ENCODE measurements at places on chromosomes 2 and 18.

DNA sequence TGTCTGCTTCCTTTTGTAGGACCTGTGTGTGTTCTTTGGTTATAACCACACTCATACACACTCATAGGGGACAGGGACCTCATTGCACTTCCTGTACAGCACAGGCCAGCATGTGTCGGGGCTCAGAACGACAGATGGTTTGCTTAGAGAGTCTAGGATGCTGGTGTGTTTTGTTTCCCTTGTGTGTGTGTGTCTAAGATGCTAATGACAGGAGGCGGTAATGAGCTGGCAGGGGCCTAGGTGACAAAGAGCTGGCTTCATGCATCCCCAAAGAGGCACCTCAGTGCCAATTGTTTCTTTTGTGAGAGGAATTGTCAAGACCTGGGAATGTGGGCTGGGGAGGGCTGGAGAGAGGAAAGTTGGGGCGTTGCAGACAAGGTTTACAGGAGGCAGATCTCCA is 66.6 kb downstream of the CELF4 start:
- no peak for DNase-seq

DNA sequence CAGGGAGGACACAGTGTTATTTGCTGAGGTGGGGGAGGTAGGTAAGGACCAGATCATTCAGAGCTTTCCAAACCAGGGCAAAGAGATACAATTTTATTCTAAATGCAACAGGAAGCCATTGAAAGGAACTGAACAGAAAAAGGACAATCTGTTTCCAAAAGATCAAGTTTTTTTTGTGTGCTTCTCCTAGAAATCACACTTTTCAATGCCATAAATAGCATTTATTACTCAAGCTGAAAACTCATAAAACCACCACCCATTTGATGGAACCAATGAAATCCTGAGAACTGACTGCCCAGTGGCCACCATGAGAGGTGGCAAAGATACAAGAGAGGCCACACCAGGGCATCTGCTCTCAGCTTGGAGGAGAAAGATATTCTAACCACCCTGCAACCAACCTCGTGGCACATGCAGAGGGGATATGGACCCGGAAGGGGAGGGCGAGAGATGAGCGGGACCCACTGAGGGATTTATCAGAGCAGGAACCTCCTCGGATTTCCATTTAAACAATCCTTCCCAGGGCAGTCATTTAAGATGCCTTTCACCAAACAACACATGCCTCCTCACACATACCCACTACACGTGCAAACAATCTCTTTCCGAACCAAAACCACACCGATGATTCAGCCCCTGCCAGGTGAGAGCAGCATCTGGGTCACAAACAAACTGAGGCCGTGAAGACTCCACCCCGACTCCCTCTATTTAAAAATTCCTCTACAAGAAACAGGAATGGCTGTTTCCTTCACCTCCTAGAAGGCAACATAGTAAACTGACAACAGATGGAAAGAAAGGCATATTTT is 8.8 kb downstream of the CYB5A start:
- no peak for DNase-seq

DNA sequence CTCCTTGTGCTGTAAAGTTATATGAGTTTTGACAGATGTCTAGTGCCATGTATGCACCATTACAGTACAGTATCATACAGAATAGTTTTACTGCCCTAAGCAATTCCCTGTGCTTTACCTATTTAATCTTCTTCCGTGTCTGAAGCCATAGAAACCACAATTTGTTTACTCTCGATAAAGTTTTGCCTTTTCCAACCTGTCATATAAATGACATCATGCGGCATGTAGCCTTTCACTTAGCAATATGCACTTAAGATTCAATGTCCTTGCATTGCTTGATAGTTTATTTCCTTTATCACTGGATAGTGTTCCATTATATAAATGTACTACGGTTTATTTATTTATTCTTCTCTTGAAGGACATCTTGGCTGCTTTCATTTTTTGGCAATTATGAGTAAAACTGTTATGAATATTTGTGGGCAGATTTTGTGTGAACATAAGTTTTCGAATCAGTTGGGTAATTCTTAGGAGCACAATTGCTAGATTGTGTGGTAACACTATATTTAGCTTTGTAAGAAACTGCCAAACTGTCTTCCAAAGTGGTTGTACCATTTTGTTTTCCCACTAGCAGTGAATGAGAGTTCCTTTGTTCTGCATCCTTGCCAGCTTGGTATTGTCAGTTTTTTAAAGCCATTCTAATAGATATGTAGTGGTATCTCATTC is 136.8 kb upstream of the MAP3K20 start:
- DNase-seq: no peak

- DNase-seq: no peak
Observed at GRCh38 chr2:201191132-201191875, 8.4 kb downstream of the CASP10 start.

GRCh38 chr2:111100765-111101162 is 19.9 kb upstream of the BCL2L11 start:
- DNase-seq: no peak

- no peak for DNase-seq
Observed at GRCh38 chr18:15005313-15006130, 257.6 kb downstream of the ANKRD30B start.

- DNase-seq: no peak
Observed at GRCh38 chr18:75654386-75654785, 226.9 kb upstream of the SMIM21 start.

DNA sequence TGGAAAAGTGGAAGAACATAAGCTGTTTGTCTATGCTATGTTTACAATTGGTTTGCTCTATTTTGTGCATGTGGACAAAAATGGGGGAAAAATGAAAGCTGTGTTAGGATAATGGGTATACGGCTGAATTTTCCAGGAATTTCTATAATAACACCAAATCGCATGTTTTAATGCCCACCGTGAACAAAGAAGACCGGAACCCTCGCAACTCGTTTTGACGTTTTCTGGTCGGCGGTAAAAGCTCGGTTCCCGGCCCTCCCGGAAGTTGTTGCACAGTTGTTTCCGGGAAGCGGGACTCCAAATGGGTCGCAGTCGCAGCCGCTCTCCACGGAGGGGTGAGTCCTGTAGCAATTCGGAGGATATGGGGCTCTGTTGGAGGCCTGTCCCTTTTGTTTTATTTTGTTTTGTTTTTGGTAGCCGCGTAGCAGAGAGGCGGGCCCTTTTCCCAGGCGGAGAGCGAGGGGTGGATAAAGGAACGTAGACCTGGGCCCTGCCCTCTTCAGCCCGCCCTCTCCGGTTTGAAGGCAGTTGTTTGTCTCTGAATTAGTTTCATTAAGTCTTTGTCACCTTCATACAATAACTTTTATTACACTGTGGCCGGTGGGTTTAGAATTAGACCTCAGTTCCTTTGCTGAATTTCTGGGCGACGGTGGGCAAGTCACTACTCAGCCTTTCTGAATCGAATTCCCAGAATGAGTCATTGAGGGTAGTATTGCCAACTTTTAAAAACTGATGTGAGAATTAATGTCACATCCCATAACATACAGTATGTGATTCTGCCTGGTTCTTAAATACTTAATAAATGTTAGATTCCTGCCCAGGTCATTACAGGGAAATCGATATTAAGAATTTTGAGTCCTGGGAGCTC is at the start of gene SNRNP27:
Gene SNRNP27, plus strand, starts transcription at position 273 of the 868 bp plus-strand sequence. Its CDS starts 29 bp downstream, at position 302.
- peak; percentile 68 for DNase-seq

DNA sequence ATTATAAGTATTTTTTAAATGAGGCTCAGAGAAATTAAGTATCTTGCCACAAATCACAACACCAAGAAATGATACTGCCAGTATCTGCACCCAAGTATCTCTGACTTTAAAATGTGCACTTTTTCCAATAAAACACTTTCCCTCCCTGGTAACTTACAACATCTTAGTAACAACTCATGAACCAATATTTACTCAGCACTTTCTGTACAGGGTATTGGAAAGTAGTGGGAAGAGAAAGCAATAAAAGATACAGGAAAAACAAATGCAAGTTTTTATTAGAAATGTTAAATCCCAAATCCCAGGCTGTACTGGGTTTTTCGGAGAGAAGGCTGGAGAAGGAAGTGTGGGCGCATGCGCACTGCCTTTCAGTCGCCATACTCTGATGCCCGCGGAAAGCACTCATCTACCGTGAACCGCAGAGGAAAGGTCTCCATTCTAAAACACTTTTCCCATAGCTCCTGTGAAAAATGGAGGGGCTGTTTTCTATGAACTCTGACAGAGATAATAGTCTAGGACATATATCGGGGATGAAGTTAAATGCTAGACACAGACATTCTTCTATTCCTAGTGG is 52.1 kb downstream of the L3MBTL4 start:
- DNase-seq: no peak

- DNase-seq: peak; percentile 53
Observed at GRCh38 chr18:52339891-52340371, at the start of gene DCC. TSS of gene DCC (plus strand) at chr18:52340197. CDS start at chr18:52340788, 591 bp downstream.

DNA sequence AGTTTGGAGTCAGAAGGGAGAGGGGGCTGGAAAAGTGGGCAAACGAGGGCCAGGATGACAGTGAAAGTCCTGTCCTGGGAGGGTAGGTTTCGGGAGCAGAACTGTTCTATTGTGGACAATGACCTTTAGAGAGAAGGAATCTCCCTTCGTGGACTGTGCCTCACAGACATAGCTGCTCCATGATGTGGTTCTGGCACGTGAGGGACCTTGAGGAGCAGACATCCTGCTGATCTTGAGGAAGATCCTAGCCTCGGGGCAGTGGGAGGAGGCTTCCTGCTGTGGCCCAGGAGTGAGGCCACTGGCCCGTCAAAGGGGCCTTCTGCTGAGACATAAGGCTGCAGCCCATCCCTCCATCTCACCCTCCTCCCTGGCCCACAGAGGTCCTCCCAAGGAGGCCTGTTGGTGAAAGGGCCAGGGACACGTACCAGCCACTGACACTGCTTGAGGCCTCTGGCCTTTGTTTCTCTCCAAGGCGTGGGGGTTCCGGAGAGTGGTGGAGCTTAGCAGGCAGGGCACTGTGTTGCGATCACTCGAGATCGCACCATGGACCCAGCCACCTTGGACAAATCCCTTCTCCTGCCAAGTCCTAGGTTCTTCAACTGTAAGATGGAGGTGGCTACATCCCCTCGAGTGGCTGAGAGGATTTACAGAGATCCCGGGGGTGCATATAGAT is 167.2 kb downstream of the CELF4 start:
- DNase-seq: no peak

DNA sequence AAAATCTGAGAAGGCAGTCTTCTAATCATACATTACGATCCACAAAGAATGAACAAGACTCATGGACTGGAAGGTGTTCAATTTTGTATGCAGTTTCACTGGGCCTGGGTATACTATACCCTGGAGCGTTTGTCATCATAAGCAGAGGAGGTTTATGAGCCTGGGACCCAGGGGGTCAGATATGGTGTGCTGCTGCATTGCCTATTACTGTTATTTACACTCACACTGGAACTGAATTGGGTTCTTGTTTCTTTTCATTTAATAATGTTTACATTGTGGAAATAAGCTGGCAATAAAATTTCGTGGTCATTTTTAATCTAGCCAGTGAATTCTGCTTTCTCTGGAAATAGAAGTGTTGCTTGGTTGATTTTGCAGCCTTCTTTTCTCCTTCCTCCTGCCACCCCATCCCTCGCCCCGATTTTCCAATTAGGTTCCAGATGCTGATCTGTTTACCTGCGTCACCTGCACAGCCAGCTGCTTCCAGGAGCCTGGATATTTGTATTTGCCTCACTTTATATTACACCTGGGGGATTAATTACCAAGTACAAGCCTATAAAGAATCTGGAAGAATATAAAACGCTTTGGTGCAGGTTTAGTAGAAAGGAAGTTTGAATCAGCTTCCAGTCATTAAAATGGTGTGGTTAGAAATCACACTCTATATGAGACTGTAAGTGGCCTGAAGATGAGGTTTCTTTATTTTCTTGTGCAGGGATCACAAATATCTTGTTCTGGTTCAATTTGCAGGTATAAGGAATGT is 234.4 kb downstream of the SOCS6 start:
- DNase-seq: no peak

DNA sequence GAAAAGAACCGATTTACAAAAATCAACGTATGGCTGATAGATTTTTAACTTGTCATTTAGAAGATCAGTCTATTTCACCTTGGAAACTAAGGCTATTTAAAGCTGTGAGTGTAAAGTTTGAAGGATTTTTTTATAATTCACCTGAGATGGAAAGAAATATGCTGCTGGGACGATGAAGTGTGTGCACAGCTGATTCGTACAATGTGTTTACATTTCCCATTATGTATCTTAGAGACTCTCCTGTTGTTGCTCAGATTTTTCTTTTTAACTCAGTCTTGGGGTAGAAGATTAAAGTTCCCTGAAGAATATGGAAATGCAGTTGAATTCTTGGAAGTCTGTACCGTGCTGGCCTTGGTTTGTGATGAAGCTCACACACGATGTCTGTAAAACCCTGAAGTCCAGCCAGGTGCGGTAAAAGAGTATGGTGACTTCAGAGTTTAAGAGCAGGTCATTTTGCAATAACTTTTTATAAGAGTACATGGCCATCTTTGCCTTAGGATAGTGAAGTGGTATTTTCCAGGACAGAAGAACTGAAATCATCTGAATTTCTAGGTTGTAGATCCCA is 250.1 kb downstream of the PRKCE start:
- DNase-seq: no peak

- no peak for DNase-seq
Observed at GRCh38 chr2:111936881-111937280, 38.5 kb downstream of the MERTK start.

- peak; percentile 20 for DNase-seq
Observed at GRCh38 chr2:18117592-18117991, 239.1 kb downstream of the KCNS3 start.

DNA sequence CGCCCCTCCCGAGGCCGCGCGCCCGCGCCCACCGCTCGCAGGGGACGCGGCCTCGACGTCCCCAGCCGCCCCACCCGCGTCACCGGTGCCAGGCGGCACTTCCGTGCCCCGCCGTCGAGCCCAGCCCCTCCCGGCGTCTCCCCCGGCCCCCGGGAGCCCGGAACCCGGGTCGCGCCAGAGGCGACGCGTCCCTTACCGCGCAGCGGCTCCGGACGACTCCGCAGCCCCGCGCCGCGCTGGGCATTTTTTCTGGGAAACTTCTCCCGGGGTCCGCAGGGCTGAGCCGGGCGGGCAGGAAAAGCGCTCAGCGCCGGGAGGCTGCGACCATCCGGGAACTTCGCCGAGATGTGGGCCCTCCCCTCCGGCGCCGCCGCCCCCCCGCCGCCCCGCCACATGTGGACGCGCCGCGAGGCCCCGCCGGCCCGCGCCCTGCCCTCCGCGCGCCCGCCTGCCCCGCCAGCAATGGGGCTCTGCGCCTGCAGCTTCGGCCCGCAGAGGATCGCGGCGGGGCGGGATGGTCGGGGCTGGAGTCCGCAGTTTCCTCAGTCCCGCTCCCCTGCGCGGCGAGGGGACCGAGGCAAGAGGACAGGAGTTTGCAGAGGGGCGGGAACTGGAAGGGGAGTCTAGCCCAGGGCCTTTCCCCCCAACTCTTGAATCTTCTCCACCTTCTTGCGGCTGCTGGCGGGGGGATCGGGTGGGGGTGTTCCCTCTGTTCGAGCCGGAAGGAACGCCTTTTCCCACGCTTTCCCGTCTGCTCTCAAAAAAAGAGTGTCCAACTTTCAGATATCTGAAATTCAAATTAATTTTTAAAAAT is 81.5 kb downstream of the CHRNA1 start:
- DNase-seq: no peak

GRCh38 chr18:49970319-49970718 is 157.0 kb upstream of the ACAA2 start:
- no peak for DNase-seq

All from fibroblast of skin of left quadriceps (primary cell).